ENCODE measurements at places on chromosomes 4 and X.

DNA sequence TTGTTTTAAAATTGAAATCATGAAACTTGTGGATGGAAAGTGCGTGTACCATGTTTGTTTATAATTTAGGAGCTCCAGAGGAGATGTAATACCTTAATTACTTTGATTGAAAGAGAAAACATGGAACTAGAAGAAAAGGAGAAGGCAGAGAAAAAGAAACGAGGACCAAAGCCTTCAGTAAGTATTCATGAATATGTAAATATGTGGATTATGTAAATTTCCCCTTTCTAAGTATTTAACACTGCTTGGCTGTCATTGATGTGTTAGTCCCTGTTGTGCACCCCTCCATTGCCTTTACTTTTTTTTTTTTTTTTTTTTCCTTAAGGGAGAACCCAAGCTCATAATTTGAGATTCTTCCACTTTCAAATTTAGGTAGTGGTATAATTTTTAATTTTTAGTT is 36.4 kb downstream of the SMARCA5 start:
- no peak for DNase-seq

DNA sequence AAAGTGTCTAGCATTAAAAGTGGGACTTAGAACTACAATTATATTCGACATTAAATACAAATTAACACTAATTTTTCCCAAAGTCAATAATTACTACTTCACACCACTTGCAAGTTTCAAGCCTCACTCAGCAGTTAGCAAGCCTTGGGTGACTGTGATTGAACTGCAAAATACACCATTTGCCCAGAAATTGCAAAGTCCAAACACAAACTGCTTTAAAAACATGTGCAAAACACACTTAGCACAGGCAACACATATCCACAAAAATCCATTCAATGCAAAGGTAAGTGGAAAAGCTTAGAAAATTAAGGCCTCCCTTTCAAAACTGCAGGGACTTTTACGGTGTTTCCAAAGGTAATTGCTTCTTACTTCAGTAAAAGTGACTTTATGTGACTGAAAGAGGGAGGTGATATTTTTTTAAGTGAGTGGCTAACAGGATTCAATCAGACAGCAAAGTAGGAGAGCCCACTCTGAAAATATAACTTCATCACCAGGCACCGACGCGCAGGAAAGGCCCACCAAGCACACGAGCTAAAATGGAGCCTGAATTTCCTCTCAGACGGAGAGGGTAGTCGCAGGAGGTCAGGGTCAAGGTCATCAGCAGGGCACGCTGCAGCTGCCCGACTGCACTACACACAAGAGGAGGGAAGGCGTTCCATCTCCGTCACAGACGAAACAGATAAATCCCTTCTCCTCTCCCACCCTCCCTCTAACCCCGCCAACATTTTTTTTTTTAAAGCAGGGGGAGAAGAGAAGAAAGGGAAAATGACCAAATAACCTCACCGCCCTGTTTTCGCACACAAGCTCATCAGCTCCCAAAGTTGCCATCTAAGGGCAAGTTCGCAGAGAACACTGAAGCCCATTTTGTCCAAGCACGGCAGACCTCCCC is 3.1 kb downstream of the ZNF827 start:
- no peak for DNase-seq

GRCh38 chr4:40214038-40214437 is 17.2 kb downstream of the RHOH start:
- peak; percentile 74 for DNase-seq

DNA sequence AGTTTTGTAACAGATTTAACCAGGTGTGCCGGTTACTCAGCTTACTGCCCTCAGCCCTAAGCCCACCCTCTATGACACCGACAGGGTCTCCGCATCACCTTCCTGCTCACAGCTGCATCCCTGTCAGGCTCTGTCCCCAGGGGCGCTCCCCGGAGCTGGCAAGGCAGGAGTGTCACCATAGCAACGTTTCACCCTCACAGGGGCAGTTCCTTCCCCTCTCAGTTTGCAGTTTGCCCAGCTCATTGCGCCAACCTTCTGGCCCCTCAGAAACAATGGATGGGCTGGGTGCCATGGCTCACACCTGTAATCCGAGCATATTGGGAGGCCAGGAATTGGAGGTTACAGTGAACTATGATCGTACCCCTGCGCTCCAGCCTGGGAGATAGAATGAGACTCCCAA is 42.6 kb downstream of the RGS12 start:
- no peak for DNase-seq

DNA sequence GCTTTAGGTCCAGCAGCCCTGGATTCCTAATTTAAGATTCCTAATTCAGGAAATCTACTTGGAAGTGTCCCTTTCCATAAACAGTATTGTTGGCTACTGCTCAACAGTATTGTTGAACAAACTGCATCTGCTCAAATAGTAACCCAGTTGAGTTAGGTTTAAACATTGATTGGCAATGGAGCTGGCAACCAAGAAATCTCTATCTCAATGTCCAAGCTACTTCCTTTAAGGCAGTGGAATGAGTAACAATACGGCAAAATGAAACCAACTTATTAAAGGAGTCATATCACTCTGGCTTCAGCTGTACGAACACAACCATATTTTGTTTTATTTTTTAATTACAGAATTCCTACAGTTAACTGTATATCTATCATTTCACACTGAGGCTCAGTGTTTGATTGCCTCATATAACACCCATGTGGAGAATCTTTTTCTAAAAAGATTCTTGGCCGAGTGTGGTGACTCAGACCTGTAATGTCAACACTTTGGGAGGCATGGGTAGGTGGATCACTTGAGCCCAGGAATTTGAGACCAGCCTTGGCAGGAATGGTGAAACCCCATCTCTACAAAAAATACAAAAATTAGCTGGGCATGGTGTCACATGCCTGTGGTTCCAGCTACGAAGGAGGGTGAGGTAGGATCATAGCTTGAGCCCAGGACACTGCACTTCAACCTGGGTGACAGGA is 71.7 kb upstream of the IL13RA1 start:
- DNase-seq, result no peak

- DNase-seq, result no peak
These were observed 509.6 kb upstream of the DIPK2B start for GRCh38 chrX:45710081-45710801.

- DNase-seq, result no peak
These were observed 24.0 kb downstream of the RCHY1 start for GRCh38 chr4:75490155-75490554.

GRCh38 chr4:105434940-105435339 is 38.9 kb downstream of the PPA2 start:
- DNase-seq, result no peak

- no peak for DNase-seq
These were observed 48.8 kb downstream of the MAP7D2 start for GRCh38 chrX:20067709-20068561.

DNA sequence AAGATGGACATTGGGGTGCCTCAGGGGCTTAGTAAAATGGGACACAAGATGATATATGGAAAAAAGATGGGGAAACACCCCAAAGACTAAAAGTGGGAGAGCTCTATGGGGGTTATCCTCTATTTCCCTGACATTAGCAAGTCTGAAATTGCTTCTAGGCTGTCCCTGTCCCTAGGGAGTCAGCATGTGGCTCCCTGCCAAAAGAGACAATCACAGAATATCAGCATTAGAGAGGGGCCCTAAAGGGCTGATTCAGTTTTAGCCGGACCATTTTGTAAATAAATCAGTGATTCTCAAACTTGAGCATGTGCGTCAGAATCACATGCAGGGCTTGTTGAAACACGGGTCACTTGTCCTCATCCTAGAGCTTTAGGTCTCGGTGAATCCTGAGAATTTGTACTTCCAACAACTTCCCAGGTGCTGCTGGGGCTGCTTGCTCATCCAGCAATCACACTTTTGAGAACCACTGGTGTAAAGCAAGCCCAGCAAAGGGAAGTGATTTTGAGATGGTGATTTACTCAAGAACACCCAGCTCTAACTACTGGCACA is 165.3 kb upstream of the DGKK start:
- DNase-seq, result no peak

DNA sequence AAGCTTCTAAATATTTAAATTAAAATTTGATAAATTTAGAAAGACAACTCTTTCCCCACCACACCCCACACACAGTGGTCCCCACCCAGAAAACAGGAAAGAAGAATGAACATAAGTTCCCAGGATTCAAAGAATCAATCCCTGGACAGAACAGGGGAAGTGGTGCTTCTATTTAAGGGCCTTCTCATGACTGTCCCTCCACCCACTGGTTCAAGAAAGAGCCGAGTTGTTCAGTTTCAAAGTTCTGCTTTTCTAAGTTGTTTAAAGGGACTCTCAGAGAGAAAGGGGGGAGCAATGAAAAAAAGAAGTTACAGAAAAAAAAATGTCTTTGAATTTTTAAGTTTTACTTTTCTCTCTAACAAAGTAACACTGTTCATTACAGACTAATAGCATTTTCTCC is 195.8 kb downstream of the PDGFC start:
- no peak for DNase-seq

Measured in T follicular helper cell (primary cell).